Colonic mucosa (tissue), 4 donors: ENCODE measurements at places on chromosomes 2 and 18.

GRCh38 chr2:118333664-118334063 lies 245.4 kb downstream of the INSIG2 start:
- no peak for DNase-seq

- DNase-seq, result no peak
Measured at GRCh38 chr2:140701726-140702125, 1429.1 kb downstream of the LRP1B start.

DNA sequence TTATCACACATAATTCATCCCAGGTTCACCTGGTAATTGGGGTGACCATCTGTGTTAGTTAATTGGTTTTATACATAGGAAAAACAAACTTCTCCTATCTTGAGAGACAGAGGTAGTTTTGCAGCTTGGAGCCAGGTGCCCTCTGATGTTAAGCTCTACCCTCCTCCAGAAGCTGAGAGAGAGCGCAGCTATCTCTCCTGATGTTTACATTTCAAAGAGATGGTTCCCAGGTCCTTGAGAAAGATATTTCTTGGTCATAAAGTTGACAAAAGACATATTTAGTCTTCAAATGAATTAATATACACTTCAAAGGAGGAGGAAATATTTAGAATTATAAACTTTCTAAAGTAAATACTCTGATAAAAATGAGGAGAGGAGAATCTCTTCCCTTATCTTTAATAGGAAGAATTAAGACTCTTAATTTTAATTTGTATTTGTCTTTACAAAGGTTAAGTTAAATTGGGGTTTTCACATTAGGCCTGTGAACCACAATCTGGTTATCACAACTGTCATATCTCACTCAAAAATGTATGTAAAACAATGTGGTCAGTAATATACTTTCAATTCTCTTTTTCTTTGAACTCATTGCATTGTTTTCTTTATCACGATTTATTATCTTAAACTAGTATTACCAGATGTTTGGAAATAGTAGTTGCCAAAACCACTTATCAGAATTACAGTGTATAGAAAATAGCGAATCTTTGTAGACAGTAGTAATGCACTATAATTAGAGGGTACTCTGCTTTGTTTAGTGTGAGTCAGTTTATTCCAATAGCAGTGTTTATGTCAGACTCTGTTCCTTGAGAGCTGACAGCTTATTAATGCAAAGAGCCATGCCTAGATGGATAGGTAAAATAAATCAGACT lies 26.8 kb downstream of the SERPINB4 start:
- DNase-seq, result no peak

GRCh38 chr2:23769364-23769763 lies 157.6 kb downstream of the ATAD2B start:
- DNase-seq, result no peak

- no peak for DNase-seq
Measured at GRCh38 chr2:226362980-226363379, 436.6 kb downstream of the IRS1 start.
